ENCODE measurements at places on chromosomes 11 and 22. TPM values are rescaled to one million over a fixed set of nuclear protein-coding genes. Genes with fewer than 3 reads are reported as not detected.

OR8U1 gene
- not detected for polyA plus RNA-seq

MYOD1 gene
- polyA plus RNA-seq, result not detected

CENPM gene
- 75.7 TPM for polyA plus RNA-seq

LMNTD2 gene
- polyA plus RNA-seq, result 0.87 TPM
